ENCODE measurements at places on chromosomes 4 and X.

DNA sequence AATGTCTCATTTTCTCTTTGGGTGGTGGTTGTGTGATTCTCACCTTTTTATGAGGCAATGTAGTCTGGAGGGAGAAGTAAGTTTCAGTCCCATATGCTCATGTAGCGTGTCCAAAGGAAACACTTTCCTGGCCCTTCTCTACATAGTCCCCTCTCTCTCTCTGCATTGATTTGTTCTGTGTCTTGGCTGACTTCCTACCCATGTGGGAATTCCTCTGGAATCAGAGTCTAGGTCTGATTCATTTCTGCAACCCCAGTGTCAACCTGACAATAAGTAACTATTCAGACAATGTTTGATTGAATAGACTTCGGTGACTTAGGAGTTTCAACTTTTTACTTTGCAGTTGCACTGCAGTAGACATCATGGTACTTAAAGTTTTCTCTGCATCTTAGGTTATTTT, 2.7 kb upstream of the ALAS2 start:
- no peak for DNase-seq

GRCh38 chr4:54228056-54228527, 1.0 kb upstream of the PDGFRA start:
- DNase-seq, result peak; percentile 82

- DNase-seq, result no peak
Observed at GRCh38 chr4:7189475-7190277, 2.7 kb upstream of the SORCS2 start.

DNA sequence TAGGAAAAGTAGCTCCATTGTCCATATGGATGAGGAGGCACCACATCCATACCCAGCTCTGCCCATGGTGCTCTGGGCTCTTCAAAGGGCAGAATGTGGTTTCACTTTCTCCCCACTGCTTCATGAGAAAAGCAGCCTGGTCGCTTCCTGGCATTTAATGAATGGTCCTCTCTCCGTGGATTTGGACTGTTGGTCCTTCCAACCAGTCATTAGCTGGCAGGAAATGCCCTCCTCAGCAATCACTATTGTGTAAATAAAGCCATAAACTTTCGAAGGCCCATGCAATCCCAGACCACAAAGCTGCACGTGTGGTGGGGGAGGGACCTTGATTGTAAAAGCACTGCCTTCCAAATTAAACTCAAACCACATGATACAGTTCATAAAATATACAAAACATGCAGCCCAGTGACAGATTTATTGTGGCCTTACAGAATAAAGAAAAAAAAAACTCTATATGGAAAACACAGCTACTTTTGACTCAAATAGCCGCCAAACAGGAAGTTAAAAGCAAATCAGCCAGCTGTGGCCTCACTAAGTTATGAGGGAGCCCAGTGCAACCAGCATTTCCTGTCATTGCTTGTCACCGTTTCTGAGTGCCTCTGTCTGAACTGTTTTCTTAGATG, 8.1 kb downstream of the MBNL3 start:
- DNase-seq, result peak; percentile 19

- DNase-seq, result no peak
Observed at GRCh38 chr4:84733343-84734033, 150.6 kb downstream of the CDS1 start.

- DNase-seq, result peak; percentile 53
Observed at GRCh38 chr4:54898656-54899340, 226.6 kb downstream of the KDR start.

DNA sequence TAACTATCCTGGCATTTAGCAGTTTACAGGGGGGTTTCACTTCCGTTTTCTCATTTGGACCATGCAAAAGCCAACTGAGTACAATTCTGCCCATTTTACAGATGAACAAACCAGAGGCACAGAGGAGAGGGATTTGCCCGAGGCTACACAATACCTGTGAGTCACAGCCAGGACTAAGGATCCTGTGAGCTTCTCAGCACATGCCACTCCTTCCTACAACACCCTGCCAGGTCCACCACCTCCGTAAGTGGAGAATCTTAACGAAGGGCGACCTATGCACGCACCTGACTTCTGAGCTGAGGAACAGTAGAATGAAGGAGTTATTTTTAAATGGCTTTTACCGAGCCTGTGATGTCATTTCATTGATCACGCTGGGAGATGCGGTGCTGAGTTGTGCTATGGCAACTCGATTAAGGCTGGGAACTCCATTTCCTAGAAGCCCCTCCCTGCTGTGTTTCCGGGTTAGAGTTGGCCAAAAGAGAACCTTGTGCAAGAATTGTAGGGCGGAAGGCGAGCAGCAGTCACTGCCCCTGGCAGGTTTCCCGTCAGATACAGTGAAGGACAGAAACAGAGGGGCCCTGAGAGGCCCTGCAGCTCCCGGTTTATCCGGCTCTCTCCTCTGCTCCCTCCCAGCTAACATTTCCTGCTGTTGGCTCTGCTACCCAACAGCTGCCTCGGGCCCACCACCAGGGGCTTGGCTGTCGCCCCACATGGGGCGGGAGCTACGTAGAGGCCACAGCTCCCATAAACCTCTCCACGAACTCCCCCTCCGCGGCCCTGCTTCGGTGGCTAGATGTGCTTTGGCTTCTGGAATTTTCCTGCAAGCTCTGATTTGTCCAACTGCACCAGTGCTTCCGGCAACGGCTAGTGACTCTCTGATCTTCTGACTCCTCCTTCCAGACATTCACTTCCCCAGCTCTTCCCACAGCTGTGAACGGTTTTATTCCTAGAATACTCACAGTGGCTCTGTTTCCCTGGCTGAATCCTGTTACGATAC, 75.1 kb upstream of the USP9X start:
- DNase-seq, result peak; percentile 86

DNA sequence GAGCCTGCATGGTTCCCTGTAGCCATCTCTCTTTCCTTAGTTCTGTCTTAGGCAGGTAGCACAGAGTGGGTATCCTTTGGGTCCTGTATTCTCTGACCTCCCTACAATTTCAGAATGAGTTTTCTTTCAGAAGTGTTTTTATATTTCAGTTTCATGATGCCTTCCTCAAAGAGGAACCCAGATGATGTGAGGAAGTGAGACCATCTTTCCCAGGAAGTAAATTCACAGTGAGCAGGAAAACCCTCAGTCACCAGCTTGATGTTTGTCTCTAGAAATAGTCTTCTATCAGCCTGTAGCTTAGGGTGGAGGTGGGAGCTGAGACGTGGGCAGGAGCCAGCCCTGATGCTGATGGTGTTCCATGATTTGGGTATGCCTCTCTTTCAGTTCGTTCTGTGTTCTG, 16.9 kb downstream of the PLAC1 start:
- no peak for DNase-seq
